ENCODE measurements at places on chromosomes 12 and 14.

- peak; percentile 14 for DNase-seq
Observed at GRCh38 chr14:38611928-38612327, 356.0 kb upstream of the CLEC14A start.

- DNase-seq: peak; percentile 90
Observed at GRCh38 chr14:22598099-22598895, at the start of gene ABHD4. Gene ABHD4, plus strand, starts transcription at chr14:22598300. Its CDS starts 7 bp downstream, at chr14:22598307.

DNA sequence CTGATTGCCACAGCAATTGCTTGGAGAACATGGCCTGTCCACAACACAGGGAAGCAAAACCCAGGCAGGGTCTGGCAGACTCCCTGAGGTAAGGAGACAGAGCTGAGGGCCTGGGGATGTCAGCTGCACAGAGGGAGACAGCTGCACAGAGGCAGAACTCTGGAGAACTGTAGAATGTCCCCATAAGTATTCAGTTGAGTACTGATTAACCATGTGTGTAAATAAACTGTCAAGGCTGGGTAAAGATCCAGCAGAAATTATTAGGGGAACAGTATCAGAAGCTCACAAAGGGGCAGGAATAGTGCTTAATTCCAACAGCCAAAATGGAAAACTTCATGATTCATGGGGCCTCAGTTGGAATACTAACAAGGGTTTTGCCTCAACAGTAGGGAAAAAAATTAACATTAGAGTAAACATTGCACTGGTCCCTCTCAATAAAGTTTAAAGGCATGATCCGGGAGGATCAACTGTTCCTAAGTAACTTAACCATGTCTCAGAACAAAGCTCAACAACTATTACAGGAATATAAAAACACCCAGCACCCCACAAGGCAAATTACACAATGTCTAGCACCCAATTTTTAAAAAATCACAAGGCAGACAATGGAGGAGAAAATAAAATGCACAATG lies 201.3 kb upstream of the RASSF8 start:
- no peak for DNase-seq

GRCh38 chr14:20652996-20653975 lies 11.8 kb upstream of the OR6S1 start:
- peak; percentile 85 for DNase-seq

GRCh38 chr12:75922944-75923642 lies 108.5 kb downstream of the PHLDA1 start:
- no peak for DNase-seq

GRCh38 chr12:3366451-3367110 lies 124.4 kb upstream of the PRMT8 start:
- no peak for DNase-seq

DNA sequence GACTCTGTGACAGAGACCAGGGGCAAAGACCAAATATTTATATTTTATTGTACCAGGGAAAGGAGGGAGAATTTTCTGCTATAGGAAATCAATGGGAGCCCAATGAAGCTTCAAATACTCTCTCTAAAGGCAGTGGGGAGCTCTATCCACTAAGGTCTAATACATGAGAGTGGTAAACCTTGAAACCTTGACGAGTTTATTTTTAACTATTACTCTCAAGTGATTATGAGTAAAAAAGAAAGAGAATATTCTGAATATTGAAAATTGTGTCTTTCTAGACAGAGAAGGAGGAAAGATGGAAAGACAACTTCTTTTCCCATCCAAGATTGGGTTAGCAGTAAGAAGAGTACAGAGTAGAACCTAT lies 1722.1 kb upstream of the SEL1L start:
- no peak for DNase-seq

- no peak for DNase-seq
Observed at GRCh38 chr14:48747561-48748089, 838.6 kb downstream of the RPS29 start.

DNA sequence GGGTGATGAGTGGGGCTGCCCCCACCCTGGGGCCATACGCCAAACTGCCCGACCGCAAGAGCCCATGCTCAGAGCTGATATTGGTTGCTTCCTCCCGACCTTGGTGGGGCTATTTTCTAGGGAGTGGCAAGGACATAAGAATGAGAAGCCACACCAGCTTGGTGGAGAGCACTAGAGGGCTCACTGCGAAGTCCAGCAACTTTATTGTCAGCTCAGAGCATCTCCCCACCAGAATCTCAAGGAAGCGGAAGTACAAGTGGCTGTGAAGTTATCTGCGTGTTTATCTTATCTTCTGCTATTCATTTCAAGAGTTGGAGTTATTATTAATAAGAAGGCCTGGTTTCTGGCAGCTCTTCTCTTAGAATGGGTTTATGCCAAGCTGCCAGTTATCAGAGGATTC lies 4.9 kb upstream of the PLXNC1 start:
- DNase-seq: no peak

DNA sequence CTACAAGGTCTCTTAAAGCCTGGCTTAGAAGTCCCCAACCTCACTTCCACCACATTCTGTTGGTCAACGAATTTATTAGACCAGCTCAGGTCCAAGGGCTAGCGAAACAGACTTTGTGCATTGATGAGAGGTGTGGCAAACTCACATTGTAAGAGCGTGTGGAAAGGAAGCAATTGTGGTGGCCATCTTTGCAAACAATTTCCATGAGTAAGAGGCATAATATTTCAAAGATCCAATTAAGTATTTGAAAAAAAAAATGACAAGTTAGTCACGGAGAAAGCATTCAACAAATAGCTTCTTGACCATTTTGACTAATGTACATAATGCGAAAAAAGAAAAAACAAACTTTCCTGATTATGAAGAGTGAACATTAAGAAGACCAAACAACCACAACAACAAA lies 7.4 kb downstream of the NR1H4 start:
- DNase-seq: no peak

DNA sequence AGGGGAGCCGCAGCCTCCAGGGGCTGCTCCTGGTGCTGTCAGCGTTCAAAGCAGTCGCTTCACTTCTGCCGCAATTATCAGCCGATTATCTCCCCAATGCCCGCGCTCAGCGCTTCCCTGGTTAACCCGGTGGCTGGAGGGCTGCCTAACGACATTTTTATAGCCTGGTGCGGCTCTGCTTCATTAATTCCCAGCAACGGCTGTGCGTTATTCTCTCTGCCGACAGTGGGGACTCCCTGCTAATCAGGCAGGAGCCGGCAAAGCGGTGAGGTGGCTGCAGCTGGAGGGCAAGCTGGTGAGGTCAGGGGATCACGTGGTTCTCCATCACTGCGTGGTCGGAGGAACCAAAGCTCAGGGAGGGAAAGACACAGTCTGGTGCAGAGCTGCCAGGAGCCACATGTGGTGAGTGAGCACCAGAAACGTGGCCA lies 62.9 kb downstream of the GLRX5 start:
- peak; percentile 82 for DNase-seq

DNA sequence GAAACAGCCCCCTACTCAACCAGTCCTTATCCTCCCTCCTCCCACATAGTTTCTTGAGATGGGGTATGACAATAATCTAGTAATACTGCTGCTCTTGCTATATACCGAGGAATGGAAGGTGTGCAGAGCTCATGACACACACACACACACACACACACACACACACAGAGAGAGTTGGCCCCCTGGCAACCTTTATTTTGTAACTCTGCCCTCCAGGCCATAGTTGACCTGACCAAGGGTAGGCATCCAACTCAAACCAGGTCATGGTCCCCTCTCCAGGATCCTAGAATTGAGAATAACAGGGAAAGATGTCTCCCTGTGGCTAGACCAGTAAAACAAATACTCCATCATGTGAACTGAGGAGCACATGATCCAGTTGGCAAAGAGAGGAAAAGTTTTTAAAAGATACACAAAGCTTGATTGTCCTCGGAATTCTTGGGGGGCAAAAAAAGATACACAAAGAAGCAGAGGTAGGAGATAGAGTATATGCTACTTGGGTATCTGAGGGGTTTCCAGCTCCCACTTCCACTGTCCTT lies 11.3 kb downstream of the ERO1A start:
- DNase-seq: no peak

GRCh38 chr12:123085066-123085465 lies 65.8 kb downstream of the PITPNM2 start:
- DNase-seq: no peak

DNA sequence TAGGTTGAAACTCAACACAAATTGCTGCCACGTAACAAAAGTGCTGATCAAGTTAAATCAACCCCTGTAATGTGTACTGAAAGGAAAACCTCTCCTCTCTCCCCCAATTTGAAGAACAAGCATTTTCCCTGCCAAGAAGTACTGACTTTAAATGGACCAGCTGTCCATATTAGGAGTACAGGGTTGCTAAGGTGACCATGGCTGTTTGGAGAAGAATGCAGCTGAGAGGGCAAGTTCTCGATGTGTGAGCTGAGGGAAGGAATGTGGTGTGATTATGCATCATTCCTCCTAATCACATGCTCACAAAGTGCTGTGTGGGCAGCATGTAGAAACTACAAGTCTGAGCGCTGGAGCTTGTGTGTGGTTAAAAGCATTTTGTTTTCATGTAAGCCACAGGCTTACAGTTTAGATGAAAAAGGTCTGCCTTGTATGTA lies 50.9 kb upstream of the CCT2 start:
- DNase-seq: peak; percentile 61

GRCh38 chr12:127294651-127295210 lies 972.2 kb upstream of the TMEM132C start:
- DNase-seq: no peak

GRCh38 chr14:23648764-23649460 lies 12.7 kb downstream of the DHRS2 start:
- no peak for DNase-seq

DNA sequence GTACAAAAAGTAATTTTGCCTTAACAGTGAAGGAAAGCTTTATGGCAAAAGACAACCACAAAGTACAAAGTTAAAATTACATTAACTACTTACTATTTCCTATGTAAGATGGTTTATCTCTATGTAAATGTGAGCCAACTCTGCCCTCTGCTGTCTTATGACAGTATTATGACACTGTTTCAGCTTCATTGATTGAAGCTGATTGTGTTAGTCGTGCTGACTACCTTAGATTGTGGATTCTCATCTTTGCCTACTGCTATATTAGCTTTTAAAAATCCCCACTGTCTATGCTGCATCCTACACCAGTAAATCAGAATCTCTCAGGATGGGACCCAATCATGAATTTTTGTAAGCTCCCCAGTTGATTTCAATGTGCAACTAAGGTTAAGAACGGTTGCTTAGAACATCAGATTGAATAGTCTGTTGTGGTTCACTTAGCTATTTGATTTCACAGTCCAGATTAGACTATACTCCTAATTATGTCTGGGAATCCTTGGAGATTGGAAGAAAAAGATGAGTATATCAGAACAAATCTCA lies 12.2 kb upstream of the SPTB start:
- DNase-seq: peak; percentile 82

DNA sequence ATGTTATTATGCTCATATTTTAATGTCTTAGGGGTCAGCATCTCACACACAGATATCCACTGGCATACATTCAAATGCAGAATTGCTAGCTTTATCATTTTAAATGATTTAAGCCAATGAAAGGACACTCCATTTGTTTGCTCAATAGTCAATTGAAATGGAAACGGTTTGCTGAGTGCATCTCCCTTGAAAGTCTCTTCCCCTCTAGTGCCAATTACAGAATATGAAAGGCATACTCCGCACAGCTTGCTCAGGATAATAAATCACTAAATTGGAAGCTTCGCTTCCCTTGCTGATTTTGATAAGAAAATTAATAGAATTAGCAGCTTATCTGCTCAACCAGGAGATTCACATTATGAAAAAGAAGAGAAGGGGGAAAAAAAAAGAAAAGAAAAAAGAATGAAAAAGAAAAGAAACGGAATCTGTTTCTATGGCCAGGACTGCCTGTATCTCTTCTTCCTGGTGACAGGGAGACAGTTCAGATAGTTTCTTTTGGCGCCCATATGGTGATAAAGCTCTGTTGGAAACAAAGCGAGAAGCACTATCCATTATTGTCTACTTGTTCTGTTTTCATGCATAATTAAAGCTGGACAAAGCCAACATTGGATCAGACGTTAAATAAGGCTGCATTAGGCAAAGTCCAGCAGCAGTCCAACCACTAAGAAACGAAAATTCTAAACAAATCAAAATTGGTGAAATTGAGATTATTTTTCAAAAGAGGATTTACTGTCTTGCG lies 225.0 kb downstream of the GXYLT1 start:
- peak; percentile 67 for DNase-seq

- no peak for DNase-seq
Observed at GRCh38 chr14:34251662-34252061, 210.4 kb downstream of the SPTSSA start.

- no peak for DNase-seq
Observed at GRCh38 chr12:1367331-1368291, 226.8 kb downstream of the FBXL14 start.

DNA sequence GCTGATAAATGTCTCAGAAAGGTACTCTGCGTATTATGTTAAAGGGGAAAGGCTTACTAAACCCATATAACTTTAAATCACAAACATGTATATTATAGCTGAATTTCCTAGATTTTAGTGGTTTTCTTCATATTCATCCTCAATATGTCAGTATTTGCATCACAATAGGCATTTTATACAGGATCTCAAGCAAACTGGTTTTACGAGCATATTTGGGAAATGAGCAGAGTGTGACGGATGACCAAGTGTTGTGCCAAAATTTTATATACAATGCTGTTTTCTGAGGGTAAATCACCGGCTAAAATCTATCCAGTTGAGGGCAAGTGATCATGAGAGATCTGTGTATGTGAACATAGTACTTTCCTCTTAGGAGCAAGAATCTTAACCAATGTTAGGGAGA lies 8.4 kb downstream of the CPM start:
- no peak for DNase-seq

GRCh38 chr12:24777359-24777758 lies 171.5 kb downstream of the BCAT1 start:
- no peak for DNase-seq

Data from neural progenitor cell (in vitro differentiated cells).